ENCODE measurements at places on chromosomes 13 and 19. TPM values are rescaled to one million over a fixed set of nuclear protein-coding genes. Genes with fewer than 3 reads are reported as not detected.

Gene DPF1
- 1.7 TPM for total RNA-seq

Gene UQCRFS1
- total RNA-seq: 47.8 TPM

Gene CPB2
- total RNA-seq: not detected

Gene GPC6
- 16.7 TPM for total RNA-seq

Gene RASA3
- 14.2 TPM for total RNA-seq

Gene C1QTNF9B
- total RNA-seq: not detected

Gene ERCC5
- 30.5 TPM for total RNA-seq

Gene OR1M1
- total RNA-seq: not detected

Gene HDGFL2
- total RNA-seq: 15.6 TPM

Gene CILP2
- total RNA-seq: 0.02 TPM

Gene OR7A5
- not detected for total RNA-seq

Gene CD22
- not detected for total RNA-seq

Gene ZNF541
- not detected for total RNA-seq

Gene DNAJC15
- total RNA-seq: 33.2 TPM

Gene ZNF181
- total RNA-seq: 14.7 TPM

Gene BIVM
- total RNA-seq: 19.3 TPM

Gene ATP8A2
- 0.14 TPM for total RNA-seq

Gene TMTC4
- total RNA-seq: 19.8 TPM

Gene MRPS12
- 61.2 TPM for total RNA-seq

Gene IZUMO2
- total RNA-seq: not detected

Gene CEACAM19
- 0.59 TPM for total RNA-seq

Gene VSTM1
- not detected for total RNA-seq

Gene IFNL1
- not detected for total RNA-seq

Gene TARM1
- not detected for total RNA-seq

Gene OR7E24
- not detected for total RNA-seq

Gene ZNF57
- 4.2 TPM for total RNA-seq

Gene ABCA7
- 20.0 TPM for total RNA-seq

Gene ZNF677
- not detected for total RNA-seq

Gene ICAM4
- total RNA-seq: not detected

Gene ZNF426
- 13.2 TPM for total RNA-seq

Gene GGN
- 0.17 TPM for total RNA-seq

Gene ZNF208
- not detected for total RNA-seq

Gene CEACAM21
- not detected for total RNA-seq

Gene VAV1
- 1.2 TPM for total RNA-seq

Gene ZNF43
- not detected for total RNA-seq

Gene CLEC17A
- total RNA-seq: not detected

Gene MPND
- total RNA-seq: 3.5 TPM

Gene CRB3
- total RNA-seq: 0.20 TPM

Gene TICAM1
- 3.0 TPM for total RNA-seq

Gene N4BP2L1
- total RNA-seq: 0.15 TPM

Gene RFPL4A
- total RNA-seq: not detected

Gene ZNF560
- not detected for total RNA-seq

Gene NLRP9
- total RNA-seq: not detected

Gene RAB3A
- 0.84 TPM for total RNA-seq

Gene ZNF90
- not detected for total RNA-seq

Gene GJB6
- not detected for total RNA-seq

Gene F7
- not detected for total RNA-seq

Gene ZNF491
- total RNA-seq: not detected

Gene KIR2DL3
- total RNA-seq: not detected

Gene LYPD3
- 0.29 TPM for total RNA-seq

Gene SIX5
- 13.3 TPM for total RNA-seq

Gene CACNG7
- not detected for total RNA-seq

Gene THAP8
- total RNA-seq: 3.0 TPM

Gene PCDH17
- total RNA-seq: 0.23 TPM

Gene ZNF837
- total RNA-seq: 0.78 TPM

Gene SPIB
- total RNA-seq: not detected

Gene ACTMAP
- total RNA-seq: 1.6 TPM
